Cortex of kidney (tissue), 1 donor: ENCODE measurements at places on chromosomes 2 and 18.

DNA sequence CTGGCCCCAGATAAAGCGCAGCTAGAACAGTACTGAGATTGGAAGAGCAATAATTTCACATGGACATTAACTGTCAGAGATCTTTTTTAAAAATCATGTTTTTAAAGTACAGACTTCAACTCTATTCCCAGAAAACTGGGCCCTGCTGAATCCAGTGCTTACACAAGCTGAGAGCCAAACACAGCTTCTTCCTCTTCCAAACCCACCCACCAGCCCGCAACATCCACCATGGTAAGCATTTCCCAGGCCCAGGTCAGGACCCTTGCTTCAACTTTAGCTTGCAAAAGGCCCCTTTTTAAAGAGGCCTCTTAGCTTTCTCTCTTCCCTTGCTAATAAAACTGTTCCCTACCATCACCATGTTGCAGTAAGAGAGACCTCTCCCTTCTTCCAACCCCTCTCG, 2.1 kb downstream of the AAK1 start:
- no peak for DNase-seq

DNA sequence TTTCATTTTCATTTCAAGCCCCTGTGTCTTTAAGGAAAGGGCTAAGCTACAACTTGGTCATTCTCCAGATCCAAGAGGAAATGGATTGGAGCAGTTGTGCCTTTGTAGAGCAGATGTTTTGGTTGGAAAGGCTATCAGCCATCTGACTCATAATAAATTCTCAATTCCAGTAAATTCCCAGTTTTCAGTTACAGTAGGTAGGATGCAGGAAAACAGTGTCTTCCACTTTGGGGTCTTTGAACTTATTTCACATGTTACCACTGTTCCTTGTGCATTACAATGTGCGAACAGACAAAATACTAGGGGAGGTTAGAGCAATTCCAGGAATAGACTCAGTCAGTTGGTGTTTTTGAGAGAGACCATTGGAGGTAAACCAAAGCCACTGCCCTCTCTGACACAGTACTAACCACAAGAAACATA, 211.9 kb downstream of the BABAM2 start:
- DNase-seq, result no peak

GRCh38 chr2:130824492-130825061, 12.1 kb upstream of the ARHGEF4 start:
- DNase-seq, result no peak

GRCh38 chr2:237739101-237739500, 59.5 kb upstream of the RBM44 start:
- no peak for DNase-seq

DNA sequence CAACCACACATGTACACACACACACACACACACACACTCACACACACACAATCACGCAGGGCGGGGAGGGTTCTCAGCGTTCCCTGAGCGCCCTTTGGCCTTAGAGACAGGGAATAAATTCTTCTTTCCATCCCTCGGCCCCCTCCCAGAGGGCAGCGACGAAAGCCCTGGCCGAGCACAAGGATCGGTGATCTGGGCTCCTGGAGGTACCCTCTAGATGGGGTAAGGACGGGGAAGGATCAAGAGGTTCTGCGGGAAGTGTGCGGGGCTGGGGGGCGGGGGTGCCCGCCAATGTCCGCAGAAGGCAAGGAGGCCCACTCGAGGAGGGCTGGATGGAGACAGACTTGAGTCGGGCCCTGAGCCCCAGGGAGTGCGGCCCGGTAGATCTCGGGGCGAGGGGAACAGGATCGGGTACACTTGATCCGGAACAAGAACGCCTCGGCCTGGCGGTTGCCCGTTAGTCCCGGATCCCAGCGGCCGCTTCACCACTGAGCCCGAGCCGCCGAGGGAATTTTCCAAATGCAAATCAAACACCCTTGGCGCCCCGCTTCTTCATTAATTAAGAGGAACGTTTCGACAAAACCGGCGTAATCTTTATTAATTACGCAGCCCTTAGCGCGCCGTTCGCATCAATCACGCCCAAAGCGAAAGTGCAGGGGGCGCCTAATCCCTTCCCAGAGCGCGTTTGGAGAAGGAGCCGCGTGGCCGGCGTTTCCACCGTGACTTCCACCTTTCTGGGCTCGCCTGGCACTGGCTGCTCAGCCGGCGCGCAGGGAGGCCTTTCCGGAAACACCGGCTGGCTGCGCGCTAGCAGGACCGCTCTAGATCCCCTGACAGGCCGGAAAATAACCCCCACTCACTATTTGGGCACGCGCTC, 7.0 kb upstream of the PAX3 start:
- no peak for DNase-seq

DNA sequence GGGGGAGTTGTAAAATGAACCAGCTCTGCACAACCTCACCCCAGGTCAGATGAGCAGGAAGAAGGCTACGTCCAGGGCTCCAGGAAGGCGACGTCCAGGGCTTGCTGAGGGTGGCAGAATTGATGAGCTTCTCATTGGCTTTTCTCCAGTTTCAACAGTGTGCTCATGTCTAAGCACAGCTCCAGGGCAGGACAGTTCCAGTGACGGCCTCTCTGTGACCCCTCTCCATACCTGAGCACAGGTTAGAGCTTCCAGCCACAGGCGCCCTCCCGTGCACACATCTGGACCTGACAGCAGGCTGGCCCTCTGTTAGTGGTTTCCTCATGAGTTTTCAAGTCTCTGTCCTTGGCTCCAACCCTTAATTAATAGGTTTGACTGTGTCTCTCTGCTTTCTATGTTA, 327.6 kb downstream of the ZNF516 start:
- DNase-seq, result no peak

- DNase-seq, result no peak
Observed at GRCh38 chr2:186460465-186460864, 25.6 kb upstream of the ZC3H15 start.

DNA sequence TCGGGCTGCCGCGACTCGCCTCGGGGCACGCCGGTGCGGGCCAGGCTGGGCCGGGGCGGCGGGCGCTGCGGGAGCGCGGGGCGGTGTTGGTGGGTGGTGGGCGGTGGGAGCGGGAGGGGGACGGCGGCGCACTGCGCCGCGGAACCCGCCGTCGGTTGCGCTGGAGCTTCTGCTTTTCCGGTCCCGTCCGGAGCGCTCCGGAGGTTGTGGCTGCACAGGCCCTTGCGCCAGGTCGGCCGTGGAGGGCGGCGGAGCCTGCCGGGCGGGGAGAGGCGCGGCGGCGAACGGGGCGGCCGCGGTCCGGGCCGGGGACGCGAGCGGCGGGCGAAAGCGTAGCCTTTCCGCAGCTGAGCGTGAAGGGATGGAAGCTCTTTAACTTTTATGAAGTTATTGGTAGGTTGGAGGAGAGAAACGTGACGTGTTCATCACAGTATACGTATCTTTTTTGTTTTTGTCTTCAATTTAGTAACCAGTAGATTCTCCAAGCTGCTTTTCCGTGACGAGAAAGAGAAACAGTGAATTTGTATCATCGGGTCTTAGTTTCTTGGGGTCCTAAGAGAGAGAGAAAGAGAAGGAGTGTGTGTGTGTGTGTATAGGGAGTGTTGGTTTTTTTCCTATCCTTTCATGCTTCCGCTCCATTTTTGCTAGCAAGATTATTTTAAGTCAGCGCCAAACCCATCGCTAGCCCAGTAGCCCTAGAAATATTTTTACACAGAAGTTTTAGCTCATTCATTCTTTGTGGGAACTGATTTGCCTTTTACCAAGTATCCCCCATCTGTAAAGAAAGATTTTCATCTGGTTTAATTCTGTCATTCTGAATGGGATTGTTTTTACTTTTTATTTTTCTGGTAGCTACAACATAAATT, 535 bp downstream of the ATG4B start:
- no peak for DNase-seq

DNA sequence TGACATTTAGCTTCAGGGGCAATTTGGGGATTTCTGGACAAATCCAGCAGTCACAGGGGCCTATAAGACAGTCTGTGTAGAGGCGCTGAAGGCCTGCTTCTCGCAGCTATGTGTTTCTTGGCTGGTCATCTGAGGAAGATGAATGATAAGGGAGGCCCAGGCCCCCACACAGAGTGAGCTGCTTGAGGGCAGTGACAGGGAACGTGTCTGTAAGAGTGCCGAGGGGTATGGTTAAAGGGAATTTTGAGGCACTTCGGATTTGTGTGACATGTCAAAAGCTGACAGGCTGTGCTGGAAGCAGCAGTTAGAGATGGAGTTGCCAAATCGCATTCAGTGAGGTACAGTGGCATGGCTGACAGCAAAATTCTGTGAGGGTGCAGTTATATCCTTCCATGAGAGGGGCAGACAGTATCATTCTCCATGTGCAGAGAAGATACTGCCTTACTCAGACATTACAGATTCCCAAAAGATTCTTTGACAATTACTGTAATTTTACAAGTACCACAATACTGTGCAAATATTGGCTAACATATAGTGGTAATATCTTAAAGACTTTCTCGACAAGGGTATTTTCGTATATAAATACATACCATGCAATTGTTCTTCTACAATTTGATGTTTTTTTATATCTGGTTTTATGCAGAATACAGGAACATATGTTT, 74.0 kb downstream of the CERS6 start:
- no peak for DNase-seq

DNA sequence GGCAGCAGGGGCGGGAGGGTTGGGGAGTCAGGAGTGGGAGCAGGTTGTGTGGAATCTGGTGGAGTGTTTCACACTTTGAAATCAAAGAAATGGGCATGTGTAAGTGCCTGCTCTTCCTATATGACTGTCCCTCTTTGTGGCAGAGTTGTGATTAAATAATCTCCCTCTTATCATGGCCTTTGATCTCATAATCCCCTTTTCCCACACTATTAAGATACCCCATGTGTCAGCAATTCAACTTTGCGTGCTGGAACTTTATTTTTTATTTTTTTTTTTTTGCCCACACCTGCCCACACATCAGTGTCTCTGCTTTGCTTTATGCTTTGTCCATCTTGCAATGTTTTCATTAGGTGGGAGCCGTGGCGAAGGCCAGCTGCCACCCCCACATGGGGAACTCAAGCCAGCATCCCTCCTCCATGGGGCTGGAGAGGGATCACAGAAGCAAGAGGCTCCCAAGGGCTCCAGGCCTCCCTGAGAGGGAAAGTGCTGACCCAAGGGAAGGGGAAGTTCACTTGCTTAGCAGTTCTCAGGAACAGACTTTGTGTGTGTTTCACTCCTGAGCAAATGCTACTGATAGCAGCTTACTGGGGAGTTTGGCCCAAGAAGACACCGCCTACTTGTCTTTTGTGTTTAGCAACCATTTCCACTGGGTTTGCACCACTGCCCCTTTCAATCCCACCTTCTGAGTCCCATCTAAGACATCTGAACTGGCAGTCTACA, 243.4 kb downstream of the BCL11A start:
- DNase-seq, result no peak

DNA sequence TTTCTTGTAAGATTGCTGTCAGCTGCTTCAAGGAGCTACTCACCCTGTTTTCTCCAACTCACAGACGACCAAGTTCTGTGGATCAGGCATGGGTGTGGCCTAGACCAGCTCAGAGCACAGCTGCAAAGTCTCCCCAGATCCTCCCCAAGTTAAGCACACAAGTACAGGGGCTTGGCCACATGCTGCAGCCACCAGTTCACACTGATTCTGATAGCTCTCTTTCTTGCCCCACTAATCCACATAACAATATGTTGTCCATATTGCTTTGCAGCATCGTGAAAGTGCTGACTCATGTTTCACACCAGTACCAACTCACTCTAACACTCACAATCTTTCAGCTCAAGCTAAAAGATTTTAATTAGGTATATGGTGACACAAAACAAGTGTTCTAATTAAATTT, 437.0 kb downstream of the PARD3B start:
- no peak for DNase-seq

DNA sequence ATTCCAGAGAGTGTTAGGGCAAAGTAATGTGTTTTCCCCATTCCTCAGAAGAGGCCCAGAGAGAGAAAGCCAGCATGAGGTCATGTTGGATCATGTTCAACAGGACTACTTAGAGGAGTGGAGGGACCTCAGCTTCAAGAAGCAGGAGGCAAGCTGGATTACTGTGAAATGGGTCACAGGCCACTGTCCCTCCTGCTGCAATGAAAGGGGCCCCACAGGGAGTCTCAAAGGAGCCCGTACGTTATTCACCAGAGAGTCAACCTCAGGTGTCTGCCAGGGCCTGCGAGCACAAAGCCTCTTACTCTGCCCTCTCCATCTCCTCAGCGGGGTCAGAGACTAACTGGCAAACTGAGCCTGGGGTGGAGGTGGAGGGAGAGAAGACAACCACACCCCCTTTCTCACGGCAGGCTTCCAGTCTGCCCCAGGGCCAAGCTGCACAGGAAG, 27.2 kb upstream of the ACYP2 start:
- DNase-seq, result no peak

DNA sequence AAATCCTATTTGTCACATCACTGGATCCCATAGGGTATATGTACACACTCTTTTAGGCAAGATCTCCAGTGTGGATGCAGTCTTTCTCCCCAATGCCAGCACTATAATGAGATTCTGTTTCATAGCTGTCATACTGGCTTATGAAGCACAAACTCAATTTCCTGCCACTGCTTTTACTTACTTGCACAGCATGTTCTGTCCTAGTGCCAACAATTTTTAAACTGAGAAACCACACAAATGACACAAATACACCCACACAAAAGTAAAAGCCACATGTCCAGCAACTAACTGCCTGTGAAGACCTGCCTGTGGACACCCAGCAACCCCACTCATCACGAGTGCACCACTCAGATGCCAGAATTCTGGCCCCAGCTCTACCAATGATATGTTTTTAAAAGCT, 29.6 kb upstream of the RNU4ATAC start:
- DNase-seq, result no peak

GRCh38 chr2:36797324-36798070, 101.0 kb downstream of the VIT start:
- DNase-seq, result no peak

GRCh38 chr2:166560022-166560421, 66.0 kb upstream of the SCN7A start:
- DNase-seq, result no peak

DNA sequence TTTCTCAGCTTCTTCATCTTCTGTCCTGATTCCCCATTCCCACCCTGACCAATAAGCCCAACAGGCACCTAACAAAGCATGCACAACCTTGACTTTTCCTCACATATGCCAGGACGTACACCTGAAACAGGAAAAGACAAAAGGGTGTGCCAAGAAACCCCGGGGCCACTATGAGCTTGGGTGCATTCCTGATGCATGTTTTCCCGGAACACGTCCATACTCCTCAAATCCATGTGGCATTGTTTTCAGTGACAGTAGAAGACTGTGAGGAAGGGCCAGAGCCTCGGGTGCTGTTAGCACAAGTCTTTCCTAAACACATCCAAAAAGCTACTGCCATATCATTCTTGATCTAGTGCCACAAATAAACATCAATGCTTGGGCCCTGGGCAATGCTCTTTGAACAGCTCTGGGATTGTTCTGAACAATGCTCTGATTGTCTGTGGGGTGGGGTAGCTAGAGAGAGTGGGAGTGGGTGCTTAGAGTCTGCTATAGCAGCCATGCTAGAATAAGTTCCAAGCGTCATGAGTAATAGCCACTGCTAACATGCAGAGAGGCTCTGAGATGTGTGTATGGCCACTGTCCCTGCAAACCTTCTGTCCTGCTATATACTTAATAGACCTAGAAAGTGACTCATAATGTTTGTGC, 181.7 kb upstream of the CRIM1 start:
- DNase-seq, result no peak

DNA sequence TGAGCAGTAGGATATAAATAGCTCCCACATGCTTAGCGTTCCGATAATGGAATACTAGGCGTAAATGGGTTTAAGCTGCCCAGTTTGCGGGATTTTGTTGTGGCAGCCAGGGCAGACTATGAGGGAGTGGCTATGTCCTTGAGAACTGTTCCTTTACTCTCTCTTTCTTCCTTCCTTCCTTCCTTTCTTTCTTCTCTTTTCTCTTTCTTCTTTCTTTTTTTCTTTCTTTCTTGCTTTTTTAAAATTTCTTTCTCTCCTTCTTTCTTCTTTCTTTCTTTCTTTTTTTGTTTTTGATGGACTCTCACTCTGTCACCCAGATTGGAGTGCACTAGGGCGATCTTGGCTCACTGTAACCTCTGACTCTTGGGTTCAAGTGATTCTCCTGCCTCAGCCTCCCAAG, 9.1 kb upstream of the PRELID3A start:
- DNase-seq, result no peak
